NCI-H1417 (cell line): ENCODE measurements at places on chromosomes 16 and 17.
A peak's percentile ranks its signal among the peaks of the same experiment; 100 is the strongest.

DNA sequence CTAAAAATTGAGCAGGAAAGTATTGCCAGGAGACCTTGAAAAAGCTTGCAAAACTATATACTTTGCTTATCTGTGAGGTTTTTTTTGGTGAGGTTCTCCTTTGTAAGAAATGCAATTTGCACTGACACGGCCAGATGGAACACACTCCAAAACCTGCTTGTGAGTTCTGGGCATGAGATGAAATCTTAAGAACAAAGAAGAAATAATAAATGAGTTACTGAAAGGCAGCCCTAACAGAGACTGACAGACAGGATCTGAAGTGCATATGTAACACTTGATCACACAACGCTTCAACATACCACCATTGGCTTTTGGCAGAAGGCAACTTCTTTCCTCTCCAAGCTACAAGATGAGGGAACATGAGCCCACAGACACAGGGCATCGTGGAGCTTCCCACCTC lies 82.6 kb downstream of the USP31 start:
- DNase-seq = no peak

DNA sequence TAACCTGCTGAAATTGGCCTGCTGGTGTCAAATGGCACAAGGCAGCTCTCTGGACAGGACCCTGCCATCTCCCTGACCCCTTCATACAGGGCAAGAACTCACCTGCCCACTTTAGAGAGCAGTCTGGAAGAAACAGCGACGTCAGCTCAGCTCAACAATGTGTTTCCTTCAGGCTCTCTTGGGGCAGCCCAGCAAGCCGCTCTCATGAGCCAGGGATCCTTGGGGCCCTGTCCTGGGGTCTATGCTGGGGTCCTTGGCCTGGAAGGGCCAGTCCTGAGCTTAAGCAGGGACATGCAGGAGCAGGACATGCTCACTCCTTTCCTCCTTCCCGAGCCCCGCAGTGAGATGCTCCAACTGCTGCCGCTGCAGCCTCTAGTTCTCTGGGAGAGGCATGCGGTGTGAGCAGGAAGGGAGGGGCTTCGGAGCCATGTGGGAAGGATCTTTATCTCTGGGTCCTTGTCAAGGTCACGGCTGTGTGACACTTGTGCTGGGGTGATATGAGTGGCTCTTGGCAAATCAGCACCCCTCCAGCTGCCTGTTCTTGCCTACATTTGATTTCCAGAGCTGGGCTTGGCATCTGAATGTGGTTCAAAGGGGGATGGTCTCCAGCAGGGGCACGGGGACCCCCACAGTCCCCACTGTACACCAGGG lies 3.4 kb downstream of the C1QTNF1 start:
- DNase-seq = no peak

DNA sequence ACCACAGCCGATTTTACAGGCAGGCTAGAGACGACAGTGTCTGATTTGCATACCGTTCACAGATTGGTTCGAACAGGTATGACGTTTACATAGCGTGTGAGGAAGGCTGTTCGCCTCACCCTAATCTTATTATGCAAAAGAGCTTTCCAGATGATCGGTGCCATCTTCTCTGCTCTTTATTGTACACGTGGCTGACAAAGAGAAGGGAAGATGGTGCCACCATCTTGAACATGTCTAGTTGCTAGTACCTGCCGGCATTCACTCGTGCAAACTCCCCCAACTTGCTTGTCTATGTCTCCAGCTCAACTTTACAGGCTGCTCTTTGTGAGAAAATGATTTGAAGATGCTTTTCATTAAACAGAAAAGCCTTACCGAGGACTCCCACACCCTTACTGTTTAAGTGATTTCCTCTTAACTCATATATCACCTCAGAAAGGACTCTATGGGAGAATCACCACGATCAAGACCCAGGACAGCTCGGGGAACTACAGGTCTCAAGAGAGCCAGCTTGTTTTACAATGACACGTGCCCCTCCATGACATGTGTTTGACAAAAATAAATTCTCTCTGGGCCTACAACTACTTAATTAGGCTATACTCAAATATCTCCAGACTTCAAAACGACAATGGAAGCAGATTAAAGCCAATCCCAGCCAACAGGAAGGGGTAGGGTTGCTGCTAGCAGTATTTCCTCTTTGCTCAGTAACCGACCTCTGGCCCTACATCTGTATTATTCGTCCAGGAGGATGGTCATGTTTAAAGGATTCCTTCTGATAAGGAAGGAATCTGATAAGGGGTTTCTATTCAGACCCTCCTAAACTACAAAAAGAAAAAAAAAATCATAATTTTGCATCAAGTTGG lies 480.6 kb downstream of the TMEM114 start:
- DNase-seq = peak; percentile 10

- no peak for DNase-seq
These were observed 11.1 kb downstream of the NLRC5 start for GRCh38 chr16:57000271-57001025.

- no peak for DNase-seq
These were observed 67.6 kb downstream of the KPNA2 start for GRCh38 chr17:68103148-68103547.

DNA sequence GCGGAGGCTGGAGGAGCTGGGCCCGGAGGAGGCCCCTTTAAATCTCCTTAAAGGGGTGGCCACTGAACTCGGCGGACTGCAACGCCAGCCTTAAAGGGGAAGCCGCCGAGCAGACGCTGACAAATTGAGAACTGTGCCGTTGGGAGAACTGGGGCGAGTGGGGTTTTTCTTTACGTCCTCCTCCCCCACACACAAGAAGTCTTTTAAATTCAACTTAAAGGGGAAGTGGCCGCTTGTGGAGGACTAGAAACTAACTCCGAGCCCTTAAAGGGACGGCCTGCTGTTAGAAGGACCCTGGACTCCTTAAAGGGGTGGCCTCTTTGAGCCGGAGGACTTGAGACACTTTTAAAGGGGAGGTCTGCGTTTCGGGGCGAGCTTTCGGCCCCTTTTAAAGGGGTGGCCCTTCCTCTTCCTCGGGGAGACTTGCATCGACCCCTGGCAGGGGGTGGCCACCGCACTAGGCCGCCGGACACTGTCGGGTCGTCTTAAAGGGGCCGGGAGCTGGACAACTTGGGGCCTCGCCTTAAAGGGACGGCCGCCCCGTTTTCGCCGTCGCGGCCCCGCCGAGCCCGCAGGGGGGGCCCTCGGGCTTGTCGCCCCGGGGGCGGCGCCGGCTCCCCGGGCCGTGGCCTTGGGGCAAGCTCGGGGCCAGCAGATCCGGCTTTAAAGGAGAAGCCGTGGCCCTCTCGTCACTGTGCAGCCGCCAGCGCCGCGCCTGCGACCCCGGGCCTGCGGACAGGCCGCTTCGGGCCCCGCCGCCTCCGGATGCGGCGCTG lies 688 bp downstream of the FBRS start:
- DNase-seq = peak; percentile 99

GRCh38 chr16:67461600-67462278 lies 19.2 kb downstream of the ATP6V0D1 start:
- DNase-seq = no peak

GRCh38 chr16:71242601-71243000 lies 12.1 kb upstream of the HYDIN start:
- DNase-seq = no peak

- DNase-seq = no peak
These were observed 30.6 kb downstream of the TNFRSF13B start for GRCh38 chr17:16941072-16942036.

- no peak for DNase-seq
These were observed 3.4 kb upstream of the THUMPD1 start for GRCh38 chr16:20744922-20745440.

DNA sequence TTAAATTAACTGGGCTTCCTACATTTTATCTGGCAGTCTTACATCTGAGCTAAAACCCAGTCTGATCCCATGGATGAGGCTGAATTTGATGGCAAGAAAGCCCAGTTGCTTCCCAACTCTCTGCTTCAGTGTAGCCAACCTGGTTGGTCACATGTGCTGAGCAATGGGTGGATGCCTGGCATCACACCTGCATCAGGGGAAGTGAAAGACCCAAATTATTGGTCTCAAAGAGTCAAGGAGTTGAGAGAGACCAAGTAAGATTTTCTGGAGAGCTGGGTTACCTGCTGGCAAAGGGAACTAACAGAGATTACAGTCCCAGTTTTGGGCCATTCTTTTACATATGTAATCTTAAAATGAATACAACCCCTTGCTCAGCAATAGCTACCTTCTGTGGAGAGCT lies 38.8 kb downstream of the RGS9 start:
- no peak for DNase-seq

DNA sequence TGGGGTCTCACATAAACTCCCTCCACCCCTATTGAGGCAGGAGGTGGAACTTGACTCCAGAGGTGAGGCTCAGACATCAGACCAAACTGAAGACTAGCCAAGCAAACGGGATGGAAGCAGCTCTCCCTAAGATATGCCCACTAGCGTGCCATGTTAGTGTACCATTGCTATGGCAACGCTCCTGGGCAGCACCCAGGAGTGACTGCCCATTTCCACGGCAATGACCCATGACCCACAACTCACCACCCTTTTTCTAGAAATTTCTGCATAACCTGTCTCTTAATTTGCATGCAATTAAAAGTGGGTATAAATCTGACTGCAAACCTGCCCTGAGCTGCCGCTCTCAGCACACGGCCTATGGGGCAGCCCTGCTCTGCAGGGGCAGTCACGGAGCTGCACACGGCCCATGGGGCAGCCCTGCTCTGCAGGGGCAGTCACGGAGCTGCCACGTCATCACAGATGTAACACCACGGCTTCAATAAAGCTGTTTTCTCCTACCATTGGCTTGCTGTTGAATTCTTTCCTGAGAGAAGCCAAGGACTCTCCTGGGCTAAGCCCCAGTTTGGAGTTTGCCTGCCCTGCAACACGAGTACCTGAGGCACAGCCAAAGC lies 164.3 kb downstream of the RBFOX3 start:
- DNase-seq = no peak

GRCh38 chr16:89033796-89034572 lies 57.0 kb upstream of the CBFA2T3 start:
- no peak for DNase-seq

DNA sequence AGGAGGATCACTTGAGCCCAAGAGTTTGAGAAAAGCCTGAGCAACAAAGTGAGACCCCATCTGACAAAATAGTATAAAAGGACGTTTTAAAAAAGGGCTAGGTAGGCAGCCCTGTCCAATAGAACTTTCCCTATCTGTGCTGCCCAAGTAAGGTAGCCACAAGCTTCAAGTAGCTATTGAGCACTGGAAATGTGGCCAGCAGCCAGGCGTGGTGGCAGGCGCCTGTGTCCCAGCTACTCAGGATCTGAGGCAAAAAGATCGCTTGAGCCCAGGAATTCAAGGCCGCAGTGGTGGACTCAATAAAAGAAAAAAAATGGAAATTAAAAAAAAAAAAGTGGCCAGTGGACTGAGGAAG lies 1.5 kb upstream of the NQO1 start:
- DNase-seq = no peak

GRCh38 chr16:65066651-65067050 lies 55.2 kb downstream of the CDH11 start:
- DNase-seq = no peak

GRCh38 chr17:876272-876671 lies 94.1 kb downstream of the MRM3 start:
- DNase-seq = no peak

DNA sequence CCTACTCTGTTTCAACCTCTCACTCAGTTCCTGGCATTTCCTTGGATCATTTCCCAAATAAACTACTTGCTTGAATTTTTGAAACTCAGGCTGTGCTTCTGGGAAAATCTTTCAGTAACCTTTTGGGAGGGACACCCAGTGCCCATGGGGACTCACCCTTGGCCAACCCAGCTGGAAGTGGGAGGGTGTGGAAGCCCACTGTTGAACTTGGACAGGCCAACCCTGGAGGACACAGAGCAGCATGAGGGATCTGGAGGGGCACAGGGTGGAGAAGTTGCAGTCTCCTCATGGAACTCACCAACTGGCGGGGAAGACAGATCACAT lies 11.2 kb downstream of the RTN4RL1 start:
- DNase-seq = no peak

DNA sequence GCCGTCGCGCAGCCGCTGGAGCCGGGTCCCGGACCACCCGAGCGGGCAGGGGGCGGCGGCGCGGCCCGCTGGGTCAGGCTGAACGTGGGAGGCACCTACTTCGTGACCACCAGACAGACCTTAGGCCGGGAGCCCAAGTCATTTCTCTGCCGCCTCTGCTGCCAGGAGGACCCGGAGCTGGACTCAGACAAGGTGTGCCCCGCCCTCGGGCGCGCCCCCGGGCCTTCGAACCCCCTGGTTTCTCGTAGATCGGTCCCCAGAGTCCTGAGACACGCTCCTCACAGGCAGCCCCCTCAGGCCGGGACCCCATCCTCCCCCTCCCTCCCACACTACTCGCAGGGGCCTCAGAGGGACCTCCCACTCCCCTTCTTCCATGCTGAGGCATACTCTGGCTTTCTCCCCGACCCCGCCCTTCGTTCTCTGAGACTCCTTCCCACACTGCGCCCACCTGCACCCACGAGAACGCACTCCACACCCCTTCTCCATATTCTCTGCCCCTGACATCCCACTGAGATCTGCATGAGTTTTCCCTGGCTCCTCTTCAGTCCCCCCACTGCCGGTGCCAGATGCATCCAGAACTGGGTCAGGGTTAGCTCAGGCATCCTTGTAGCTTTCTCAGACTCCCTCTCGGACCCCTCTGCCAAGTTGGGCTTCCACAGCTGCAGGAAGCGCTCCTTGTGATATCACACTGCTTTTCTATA lies 523 bp downstream of the KCTD2 start:
- DNase-seq = peak; percentile 25

- DNase-seq = no peak
These were observed 7.3 kb downstream of the GNA13 start for GRCh38 chr17:65049085-65049756.

DNA sequence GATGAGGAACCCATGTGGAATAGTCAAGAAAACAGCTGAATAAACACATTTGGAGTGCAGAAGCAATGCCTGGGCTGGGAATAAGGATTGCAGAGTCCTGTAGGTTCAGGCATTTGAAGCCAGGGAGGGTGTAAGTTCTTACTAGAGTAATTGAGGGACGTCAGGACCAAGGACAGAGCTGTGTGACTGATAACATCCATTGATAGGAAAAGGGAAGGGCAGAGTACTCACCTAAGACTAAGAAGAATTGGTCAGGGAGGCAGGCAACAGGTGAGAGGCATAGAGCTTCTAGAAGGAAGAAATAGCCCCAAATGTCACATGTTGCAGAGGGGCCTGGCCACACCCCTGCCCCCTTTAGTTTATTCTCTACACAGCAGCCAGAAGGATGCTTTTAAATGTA lies 79.8 kb upstream of the TMEM132E start:
- no peak for DNase-seq
